ENCODE measurements at places on chromosomes 3 and 15. TPM values are rescaled to one million over a fixed set of nuclear protein-coding genes. Genes with fewer than 3 reads are reported as not detected.

DNA sequence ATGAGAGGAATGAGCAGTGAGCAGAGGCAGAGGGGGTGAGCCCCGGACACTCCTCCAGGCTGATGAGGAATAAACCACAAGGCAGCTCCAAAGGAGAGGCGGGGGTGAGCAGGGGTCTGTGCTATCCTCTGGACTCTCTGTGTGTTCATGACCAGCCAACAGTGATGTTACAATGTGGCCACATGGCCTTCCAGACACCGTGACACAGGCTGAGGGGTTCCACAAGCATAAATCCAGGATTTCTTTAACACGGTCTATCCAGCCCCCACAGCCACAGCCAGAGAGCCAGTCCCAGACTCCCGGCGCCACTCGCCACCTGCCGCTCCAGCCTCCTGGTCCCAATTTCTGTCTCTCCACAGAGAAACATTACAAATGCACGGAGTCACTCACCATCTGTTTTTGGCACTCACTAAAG lies 24.4 kb downstream of the XXYLT1 start:
- no peak for DNase-seq

GRCh38 chr3:38773528-38773927 lies 42.5 kb downstream of the SCN10A start:
- no peak for DNase-seq

GRCh38 chr3:194711286-194711685 lies 25.6 kb downstream of the FAM43A start:
- no peak for DNase-seq

GRCh38 chr3:173957646-173958045 lies 560.1 kb downstream of the NLGN1 start:
- no peak for DNase-seq

- DNase-seq: no peak
Measured at GRCh38 chr3:185207481-185207880, 46.4 kb downstream of the EHHADH start.

PLA2G4D gene
- not detected for total RNA-seq

RARB gene
- total RNA-seq: not detected

PLOD2 gene
- total RNA-seq: 0.65 TPM

IQCH gene
- 2.8 TPM for total RNA-seq

GP9 gene
- not detected for total RNA-seq

TGM5 gene
- not detected for total RNA-seq
